ENCODE measurements at places on chromosomes 11 and 22.

DNA sequence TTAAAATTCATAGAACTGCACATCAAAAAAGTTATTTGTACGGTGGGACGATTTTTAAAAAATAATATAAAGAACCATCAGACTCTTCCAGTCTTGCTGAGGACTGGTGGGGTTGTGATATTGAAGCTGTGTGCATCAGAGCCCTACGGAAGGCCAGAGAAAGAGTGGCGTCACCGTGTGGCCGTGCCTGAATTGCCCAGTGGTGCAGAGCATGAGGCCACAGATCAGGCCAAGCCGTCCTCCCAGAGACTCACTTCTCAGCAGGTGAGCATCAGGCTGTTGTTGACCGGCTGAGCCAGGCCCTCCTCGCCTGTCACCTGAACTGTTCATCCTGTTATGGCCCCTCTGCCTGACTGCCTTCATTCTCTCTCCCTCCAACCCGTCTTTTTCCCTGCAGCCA, 1013.9 kb downstream of the TBC1D22A start:
- DNase-seq, result no peak

DNA sequence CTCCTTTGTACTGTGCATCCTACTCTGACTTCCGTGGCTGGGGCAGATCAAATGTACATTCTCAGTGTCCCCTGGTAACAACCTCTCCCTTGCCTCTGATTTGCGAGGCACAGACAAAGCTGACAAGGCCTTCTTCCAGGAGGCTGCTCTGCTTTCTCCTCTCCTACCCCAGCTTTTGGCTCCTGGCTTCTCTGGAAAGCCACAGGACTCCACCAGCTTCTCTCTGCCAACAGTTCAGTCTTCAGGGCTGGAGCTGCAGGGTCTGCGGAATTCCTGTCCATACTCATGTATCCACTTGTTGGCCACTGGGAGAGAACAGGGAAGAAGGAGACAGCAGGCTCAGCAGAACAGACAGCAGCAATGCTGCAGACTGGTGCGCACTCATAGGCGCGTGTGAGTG, 44.4 kb downstream of the P4HA3 start:
- DNase-seq, result no peak

- no peak for DNase-seq
Observed at GRCh38 chr11:3050386-3051195, 6.6 kb downstream of the CARS1 start.

- no peak for DNase-seq
Observed at GRCh38 chr22:41841085-41841712, 8.3 kb downstream of the SREBF2 start.

DNA sequence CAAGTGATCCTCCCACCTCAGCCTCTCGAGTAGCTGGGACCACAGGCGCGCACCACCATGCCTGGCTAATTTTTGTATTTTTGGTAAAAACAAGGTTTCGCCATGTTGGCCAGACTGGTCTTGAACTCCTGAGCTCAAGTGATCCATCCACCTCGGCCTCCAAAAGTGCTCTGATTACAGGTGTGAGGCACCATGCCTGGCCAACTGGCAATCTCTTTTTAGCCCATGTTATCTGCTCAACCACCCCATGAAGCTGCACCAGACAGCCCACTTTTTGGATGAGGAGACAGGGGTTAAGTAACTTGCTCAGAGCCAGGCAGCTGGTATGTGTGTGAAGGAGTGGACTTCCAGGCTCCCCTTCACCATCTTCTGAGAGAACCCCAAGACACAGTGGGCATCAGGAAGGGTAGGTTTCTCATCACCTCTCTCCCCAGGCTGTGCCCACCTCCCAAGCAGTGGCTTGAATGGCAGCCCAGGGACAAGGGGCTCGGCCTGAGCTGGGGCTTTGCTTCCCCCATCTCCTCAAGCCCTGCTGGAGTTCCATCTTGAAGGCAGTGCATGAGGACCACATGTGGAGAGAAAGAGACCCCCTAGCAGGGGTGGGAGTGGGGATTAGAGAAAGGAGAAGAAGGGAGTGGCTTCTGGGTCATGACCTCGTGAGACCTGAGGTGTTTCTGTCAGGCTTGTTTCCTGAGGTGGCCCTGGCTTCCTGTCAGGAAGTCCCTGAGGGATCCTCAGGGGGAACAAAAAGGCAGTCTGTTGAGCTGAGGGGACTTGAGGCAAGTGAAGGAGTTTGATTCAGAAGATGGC, 87.5 kb upstream of the PARVA start:
- no peak for DNase-seq

- no peak for DNase-seq
Observed at GRCh38 chr22:49553076-49553475, 274.6 kb downstream of the BRD1 start.

GRCh38 chr22:24841261-24841660, 35.2 kb downstream of the SGSM1 start:
- DNase-seq, result no peak

GRCh38 chr11:110909336-110909735, 197.1 kb upstream of the ARHGAP20 start:
- DNase-seq, result no peak

- DNase-seq, result no peak
Observed at GRCh38 chr22:49418943-49419342, 408.7 kb downstream of the BRD1 start.

- DNase-seq, result no peak
Observed at GRCh38 chr11:94972700-94973098, 657 bp downstream of the CWC15 start.

DNA sequence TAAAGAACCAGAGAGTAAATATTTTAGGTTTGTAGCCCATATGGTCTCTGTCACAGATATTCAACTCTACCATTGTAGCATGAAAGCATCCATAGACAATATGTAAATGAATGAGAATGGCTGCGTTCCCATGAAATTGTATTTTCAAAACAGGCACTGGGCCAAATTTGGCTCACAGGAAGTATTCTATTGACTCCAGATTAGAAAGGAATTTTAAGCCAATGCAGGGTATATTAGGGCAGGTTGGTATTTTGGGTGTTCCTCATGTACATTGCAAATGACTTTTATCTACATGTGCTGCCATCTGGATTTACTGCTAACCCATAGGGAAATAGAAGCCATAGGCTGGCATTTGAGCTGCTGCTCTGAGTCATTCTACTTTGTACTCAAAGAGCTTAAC, 35.1 kb upstream of the PDGFD start:
- DNase-seq, result no peak

DNA sequence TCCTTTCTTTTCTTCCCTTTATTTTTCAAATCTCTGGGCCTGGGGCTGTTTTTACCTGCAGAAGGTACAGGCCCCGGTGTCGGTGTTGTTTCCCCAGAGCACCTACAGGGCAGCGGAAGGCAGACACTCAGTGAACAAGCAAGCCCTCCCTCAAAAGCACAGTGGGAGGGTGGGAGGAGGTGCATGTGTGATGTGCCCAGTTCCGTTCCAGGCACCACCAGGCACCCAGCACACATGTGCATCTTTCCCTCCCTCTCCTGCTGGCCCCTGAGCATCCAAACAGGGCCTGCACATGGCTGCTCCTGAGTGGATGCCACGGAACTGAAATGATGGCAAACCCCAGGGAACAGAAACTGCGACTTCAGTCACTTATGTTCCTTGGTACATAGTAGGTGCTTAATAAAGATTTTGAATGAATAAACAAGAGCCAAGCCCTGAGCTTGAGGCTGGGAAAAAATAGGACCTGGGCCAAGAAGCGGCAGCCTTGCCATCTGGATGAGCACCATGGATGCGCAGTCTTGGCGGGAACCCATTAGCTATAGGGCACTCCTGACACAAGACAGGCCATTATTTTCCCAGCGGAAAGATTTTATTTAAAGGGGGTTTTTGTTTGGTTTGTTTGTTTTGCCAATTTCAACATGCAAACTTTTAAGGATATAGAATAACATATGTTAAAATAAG, 47.8 kb downstream of the ARRB1 start:
- no peak for DNase-seq

- DNase-seq, result no peak
Observed at GRCh38 chr22:48744967-48745841, 1082.5 kb downstream of the BRD1 start.

DNA sequence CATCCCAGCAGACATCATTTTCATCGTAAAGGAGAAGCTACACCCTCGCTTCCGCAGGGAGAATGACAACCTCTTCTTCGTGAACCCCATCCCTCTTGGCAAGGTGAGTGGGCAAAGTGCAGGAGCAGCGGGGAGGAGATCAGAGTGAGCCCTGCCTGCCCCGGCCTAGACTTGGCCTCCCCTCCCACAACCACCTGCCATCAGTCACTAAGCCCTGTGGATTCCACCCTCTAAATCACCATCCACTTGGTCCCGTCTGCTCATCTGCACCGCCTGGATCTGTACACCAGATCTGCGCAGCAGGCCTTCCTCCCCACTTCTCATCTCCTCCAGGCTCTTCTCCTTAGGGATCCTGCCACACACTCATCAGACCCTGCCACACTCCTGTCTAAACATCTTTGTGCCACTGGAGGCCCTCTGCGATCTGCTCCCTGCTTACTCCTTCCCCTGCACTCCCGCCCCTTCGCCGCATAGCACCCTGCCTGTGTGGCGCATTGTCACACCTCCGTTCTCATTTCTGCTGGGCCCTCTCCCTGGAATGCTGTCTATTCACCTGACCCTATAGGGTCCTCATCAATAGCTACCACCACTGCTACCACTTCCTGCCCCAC, 14.2 kb downstream of the UCP2 start:
- no peak for DNase-seq

DNA sequence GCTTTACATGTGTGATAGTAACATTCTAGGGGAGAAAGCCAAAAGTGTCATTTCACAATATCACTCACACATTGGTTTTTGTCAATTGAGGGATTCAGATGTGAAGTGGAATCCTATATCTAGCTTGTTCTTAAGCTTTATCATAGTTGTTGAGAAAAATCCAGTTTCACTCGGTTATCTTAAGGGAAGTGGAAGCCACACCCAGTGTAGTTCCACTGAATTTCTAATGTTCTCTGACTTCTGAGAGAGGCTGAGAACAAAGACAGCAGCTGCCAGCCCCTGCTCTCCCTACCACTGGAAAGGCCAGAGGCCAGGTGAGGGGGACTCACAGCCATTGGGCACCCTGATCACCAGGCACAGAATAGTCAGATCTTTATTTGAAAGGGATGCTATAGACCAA, 53.7 kb downstream of the THAP12 start:
- DNase-seq, result no peak

DNA sequence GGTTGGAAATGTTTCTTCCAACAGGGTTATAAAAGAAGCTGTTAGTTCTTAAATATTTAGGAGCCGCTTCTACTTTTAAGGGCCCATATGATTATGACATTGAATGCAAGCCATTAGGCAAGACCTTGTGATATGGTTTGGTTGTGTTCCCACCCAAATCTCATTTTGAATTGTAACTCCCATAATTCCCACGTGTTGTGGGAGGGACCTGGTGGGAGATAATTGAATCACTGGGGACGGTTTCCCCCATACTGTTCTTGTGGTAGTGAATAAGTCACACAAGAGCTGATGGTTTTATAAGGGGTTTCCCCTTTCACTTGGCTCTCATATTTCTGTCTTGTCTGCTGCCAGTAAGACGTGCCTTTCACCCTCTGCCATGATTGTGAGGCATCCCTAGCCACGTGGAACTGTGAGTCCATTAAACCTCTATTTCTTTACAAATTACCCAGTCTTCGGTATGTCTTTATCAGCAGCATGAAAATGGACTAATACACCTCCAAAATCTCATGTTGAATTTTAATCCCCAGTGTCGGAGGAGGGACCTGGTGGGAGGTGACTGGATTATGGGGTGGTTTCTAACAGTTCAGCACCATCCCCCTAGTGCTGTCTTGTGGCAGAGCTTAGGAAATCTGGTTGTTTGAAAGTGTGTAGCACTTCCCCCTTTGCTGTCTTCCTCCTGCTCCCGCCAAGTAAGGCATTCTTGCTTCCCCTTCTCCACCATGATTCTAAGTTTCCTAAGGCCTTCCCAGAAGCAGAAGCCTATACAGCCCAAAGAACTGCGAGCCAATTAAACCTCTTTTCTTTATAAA, 4.3 kb downstream of the CD59 start:
- DNase-seq, result no peak

- no peak for DNase-seq
Observed at GRCh38 chr11:117941976-117942654, 12.9 kb upstream of the TMPRSS13 start.

- DNase-seq, result no peak
Observed at GRCh38 chr11:134846328-134847082, 434.5 kb upstream of the B3GAT1 start.

DNA sequence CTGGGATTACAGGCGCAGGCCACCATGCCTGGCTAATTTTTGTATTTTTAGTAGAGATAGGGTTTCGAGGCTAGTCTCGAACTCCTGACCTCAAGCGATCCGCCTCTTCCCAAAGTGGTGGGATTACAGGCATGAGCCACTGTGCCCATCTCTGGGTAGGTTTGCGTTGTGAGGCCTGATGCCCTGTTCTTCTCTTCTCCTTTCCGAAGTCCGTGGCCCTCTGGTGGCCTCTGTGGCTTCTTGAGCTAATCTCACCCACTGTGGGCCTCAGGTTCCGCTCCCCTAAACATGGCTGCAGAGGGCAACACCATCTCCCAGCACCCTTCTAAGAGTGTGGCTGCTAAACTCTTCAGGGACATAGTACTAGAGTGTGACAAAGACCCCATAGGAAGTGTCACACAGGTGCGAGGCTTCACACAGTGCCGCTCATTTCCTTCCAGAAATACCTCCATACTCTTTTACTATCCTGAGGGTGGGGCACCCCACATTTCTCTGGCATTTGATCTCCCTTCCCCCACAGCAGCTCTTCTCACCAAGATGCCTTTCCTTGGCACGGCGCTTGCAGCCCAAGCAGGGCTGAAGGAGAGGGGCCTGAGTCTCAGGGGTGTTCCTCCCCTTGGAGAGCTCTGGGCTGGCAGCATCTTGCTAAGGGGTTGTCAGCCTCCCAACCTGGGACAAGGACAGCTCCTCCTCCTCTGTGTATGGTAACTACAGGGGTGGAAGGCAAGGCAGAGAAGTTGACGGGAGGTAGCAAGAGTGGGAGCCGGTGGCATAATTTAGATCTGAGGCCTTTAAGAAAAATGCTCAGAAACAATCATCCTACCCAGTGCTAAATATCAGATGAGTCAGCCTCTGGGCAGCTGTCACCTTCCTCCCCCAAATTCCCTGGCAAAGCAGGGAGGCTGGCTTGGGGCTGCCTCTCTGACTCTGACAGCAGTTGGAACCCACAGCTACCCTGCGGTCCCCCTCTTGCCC, 6.1 kb downstream of the THY1 start:
- peak; percentile 50 for DNase-seq

DNA sequence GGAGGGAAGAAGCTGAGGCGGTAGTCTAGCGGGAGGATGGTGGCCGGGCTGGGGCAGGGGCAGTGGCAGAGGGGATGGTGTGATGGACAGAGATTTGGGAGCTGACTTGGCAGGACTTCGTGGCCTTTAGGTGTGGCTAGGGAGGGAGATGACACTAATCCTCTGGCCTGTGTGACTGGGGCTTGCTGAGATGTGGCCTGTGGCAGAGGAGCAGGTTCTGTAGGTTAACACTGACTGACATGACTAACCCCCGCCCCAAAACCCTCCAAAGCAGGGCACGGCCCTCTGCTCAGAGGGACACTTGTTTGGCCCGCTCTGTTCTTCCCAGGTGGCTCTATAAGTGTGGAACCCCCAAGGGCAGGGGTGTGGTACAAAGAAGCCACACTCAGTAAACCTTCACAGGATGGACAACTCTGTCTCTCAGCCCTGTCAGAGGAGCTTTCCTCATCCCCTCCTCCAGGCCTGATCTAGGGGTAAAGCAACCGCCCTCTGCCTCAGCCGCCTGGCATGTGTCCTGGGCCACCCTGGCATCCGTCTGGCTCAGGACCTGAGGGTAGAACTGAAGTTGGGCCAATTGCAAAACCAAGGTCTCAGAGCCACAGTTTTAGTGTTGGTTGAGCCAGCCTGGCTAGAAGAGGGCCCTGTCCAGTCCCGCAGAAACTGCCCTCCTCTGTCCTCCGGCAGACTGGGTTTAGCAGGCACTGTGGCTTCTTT, 15.6 kb downstream of the TOM1 start:
- no peak for DNase-seq

GRCh38 chr11:130932086-130932712, 15.9 kb upstream of the SNX19 start:
- DNase-seq, result no peak
